ENCODE measurements at places on chromosomes 7 and 10.

DNA sequence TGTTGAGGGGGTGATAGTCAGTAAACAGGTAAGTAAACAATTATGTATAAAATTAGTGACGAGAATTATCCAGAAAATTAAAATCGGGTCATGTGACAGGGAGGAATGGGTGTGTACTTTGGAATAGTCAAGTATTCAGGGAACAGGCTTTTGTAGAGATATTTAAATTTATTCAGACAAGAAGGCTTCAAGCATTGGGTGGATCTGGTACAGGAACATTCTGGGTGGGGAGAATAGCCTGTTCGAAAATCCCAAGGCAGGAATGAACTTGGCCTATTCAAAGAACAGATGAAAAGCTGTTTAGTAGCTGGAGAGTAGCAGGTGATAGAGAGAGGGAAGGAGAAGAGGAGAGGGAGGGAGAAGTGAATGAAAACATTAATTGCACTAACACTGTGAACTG is 448.9 kb upstream of the FZD8 start:
- DNase-seq: no peak

- no peak for DNase-seq
Observed at GRCh38 chr7:24365606-24366005, 81.6 kb downstream of the NPY start.

DNA sequence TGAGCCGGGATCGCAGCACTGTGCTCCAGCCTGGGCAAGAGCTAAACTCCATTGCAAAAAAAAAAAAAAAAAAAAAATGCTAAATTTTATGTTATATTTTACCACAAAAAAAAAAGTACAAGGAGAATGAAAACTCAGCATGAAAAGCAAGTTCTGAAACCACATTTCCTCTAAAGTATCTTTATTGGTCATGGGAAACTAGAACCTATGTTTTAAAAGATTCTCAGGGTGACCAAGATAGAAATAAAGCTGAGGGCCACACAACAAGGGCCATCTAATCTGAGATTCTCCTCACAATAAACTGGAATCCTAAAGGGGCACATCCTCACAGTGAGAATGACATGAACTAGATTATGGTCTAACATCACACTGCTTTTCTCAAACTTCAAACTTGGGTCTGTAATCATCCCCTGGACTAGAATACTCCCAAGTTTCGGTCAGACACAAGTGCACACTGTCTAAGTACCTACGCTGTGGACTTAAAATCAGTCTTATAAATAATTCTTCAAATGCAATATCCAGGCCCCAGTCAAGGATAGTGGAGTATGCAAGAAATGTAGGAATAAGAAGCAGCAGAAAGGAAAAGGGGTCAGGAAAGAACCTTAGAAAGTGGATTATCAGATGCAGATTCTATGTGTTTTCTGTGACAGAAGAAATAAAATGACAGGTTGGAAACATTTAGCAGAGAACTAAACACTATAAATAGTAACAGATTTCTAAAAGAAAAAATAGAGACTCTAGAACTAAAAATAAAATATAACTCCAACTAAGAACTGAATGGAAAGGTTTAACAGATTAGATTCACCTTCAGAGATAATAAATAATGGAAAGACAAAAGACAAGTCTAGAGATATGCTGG is 49.9 kb downstream of the COA1 start:
- DNase-seq: no peak

DNA sequence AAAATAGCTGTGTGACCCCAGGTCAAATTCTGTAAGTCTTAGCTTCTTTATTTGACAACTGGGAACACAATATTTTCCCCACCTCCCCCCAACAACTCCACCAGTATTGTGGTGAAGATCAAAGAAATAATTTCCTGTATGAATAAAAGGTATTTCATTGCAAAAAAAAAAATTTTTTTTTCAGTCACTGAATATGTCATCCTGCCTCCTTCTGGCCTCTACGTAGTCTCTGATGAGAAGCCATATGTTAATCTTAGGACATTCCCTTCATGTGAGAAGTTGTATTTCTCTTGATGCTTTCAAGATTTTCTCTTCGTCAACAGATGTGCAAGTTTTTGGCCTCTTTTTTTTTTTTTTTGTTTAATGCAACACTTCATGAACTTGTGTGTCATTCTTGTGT is 33.0 kb downstream of the ZNF33A start:
- DNase-seq: no peak

DNA sequence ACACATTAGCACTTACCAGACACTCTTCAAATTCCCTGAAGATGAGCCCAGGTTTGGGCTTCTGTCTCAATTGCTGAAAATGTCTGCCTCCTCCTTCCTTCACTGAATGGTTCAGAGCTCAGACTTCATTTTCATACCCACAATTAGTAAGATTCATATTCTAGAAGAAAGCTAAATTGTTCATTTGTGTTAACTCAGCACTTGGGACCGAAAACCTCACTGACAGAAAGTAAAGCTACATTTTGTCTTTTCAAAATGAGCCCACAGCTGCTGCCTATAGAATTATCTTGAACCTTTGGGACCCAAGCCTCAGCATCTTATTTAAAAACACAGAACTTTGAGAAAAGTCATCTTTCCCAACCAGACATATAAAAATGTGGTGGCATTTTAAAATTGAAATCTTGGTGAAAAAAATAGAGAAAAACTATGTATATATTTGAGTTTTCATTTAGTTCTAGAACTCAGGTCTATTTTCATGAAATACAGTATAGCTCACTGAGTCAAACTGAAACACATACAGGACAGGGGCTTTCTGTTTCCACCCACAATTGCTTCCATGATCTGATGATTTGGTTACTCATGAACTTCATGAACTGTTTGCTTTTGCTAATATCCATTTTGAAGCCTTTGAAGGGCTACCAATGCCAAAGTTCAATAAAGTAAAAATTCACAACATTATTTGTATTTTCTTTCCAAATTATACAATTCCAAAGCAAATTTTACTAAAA is 119.1 kb upstream of the PFKP start:
- DNase-seq: no peak

GRCh38 chr10:21976739-21977138 is 26.8 kb downstream of the DNAJC1 start:
- DNase-seq: no peak

- no peak for DNase-seq
Observed at GRCh38 chr7:94133460-94133859, 129.3 kb upstream of the BET1 start.

DNA sequence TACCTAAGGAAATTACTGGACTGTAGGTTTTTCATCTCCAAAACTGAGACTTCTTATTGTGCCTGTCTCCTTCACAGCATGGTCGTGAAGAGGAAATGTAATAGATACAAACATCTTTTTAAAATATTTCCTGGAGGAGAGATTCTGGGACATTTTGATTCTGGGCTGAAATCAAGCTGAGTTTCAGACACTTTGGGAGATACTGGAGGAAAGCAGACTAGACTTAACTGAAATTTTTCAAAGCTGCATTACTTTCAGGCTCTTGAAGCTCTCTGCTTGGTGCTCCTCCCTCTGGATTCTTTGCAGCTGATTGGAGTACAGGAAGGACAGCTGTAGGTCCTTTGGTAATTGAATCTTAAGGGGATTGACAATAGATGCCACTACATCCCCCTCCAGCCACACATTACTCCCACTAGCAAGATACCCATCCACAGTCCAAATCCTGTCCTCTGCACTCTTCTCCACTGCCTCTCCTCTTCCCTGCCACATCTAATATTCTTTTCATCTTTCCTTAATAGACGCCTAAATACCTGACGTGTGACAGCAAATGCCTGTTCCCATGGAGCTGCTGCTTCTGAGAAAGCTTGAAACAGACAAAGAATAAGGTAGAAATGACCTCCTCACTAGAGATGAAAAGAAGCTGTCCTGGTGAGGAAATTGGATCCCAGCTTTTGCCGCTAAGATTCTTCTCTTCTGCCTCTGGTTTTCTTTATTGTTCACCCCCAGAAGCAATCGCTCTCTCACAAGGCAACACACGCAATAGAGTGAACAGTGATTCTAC is 111.5 kb upstream of the PHYHIPL start:
- no peak for DNase-seq
